ENCODE measurements at places on chromosomes 12 and 14.

GRCh38 chr12:62252576-62252975 lies 7.6 kb upstream of the USP15 start:
- DNase-seq = no peak

DNA sequence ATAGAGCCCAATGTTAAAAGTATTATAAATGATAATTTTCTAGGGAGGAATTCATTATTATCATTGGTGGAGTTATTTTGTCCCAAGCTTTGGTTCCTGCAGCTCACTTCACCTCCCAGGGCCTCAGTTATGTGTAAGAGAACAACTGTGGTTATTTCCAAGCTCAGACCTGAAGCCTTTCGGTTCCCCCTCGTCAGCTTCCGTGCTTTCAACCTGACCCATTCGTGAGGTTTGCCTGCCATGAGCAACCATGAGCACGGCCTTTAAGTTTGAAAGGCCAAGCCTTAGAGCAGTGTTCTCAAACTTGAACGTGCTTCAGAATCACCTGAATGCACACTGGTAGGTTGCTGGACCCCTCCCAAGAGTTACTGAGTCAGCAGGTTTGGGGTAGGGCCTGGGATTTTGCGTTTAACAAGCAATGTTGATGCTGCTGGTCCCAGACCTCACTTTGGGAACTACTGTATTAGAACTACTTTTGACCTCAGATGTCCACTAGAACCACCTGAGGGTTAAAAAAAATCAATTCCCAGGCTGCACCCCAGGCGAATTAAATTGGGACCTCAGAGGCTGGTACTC lies 133.0 kb upstream of the PRMT8 start:
- no peak for DNase-seq

DNA sequence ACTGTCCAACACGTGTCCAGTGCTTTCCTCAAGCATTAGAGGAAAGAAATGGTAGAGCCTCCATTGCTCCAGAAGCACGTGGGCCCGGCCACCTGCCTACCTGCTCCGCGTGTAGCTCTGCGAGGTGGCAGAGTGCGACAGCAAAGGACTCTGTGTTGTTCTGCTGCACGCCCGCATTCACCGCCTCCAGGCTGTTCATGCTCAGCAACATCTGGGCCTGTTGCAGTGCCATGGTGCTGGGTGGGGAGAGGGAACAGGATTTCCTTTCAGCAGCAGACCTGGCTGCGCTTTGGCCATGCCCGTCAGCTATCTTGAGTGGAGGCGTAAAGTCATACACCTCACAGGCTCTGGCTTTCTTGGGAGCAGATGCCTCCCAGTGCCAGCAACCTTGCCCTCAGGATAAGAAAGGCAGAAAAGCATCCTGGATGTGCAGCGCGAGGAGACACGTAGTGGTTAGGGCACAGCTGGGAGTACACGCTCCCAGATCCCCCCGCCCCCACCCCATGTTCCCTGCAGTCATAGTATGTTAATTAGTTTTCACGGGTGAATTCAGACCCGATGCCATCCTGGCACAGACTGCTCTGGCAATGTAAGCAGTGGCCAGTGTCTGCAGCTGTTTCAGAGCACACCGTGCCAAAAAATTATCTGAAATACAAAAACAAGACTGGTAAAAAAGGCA lies 25.1 kb downstream of the ANAPC5 start:
- no peak for DNase-seq

DNA sequence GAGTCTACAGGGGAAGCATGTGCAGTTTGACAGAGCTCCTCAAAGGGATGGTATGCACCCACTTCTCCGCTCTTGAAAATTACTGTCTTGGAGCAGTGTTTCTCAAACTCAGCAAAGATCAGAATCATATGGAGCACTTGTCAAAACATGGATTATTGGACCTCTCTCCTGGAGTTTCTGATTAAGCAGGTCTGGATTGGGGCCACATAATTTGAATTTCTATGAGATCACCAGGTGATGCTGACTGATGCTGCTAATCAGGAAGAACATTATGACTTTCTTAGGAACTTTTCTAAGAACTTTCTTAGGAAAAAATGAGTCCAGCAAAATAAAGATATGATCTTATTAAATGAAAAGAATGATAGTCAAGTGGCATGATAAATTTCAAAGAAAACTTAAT lies 144.3 kb downstream of the CPNE8 start:
- DNase-seq = no peak

GRCh38 chr12:24555730-24556129 lies 393.2 kb downstream of the BCAT1 start:
- DNase-seq = no peak

- DNase-seq = no peak
These were observed 184.3 kb upstream of the USP15 start for GRCh38 chr12:62075870-62076269.
